NCI-H526 (cell line): ENCODE measurements at places on chromosomes 3 and 15.

- DNase-seq, result no peak
Observed at GRCh38 chr3:18669374-18669773, 244.2 kb upstream of the SATB1 start.

- DNase-seq, result no peak
Observed at GRCh38 chr3:59600631-59601030, 550.8 kb upstream of the CFAP20DC start.

GRCh38 chr3:107208100-107208499 lies 169.1 kb upstream of the CCDC54 start:
- peak; percentile 41 for DNase-seq

DNA sequence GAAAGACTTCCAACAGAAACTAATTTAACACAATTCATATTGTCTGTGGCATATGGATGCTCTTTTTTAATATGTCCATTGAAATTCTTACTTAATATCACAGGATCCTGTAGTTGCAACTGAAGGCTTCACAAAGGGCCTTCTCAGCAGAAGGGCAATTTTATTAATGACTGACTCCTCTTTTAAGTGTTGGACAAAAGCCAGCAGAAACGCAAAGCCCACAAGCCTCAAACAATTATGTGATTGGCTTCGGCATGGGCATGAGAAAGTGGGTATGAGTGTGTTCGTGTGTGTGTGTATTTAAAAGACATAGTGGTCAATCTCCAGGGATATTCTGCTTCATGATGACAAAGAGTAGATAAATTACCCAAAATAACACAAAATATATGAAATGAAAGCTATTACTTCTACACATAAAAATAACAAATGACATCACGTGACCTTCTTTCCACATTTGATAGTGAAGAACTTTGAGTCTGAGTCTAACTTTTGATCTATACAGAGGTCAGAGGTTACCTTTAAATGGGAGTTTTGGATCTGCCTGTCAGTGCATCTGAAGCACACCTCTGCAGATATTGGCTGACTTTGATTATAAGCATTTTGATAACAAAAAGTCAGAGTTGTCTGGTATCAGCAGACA lies 496.9 kb downstream of the CADM2 start:
- DNase-seq, result no peak

- no peak for DNase-seq
Observed at GRCh38 chr3:182078929-182079328, 367.2 kb downstream of the SOX2 start.

DNA sequence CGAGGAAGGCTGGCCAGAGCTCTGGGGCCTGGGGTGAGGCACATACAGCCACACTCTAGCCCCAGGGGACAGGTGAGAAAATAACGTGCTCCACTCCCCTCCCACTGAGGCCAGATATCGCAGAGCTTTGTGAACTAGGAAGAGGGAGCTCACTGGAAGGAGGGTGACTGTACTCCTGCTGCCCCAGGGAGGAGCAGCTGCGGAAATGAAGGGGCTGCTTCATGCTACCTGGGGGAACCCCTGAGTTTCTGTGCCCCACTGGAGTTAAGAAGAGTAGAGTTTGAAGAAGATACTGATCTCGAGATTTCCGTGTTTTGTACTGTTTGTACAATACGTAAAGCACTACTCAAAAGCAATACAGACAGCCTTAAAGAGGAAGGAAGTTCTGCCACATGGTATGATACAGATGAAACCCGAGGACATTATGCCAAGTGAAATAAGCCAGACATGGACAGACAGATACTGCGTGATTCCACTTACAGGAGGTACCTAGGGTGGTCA lies 44.6 kb downstream of the CMTM6 start:
- no peak for DNase-seq

DNA sequence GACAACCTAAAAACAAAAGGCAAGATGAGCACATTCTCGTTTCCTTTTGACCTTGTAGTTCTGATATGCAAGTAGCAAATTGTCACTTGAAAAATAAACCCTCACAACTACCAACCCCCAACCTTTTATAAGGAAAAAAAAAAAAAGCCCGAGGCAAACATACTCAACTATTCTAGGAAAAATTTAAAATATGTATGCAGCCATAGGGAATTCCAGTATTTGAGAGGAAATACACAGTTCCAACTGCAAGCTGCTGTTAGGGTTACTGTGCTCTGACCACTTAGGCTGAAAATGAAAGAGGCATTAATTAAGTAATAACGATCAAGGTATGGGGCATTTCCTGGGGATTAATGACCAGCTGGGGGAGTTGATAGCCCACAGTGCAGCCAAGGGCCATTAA lies 281.9 kb upstream of the DPH6 start:
- DNase-seq, result no peak
